Thyroid gland (tissue), 4 donors: ENCODE measurements at places on chromosomes 7 and 10.

DNA sequence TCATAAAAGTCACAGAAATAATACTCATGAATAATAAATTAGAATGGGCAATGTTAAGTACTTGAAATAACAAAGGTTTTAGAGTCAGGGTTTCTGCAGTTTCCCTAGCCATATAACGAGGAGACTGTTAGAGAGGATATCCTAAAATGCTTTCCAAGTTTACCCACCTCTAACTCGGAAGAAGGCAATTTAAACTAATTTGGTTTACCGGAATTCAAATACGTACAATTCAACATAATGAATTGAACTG is 351 bp upstream of the RPS24 start:
- no peak for DNase-seq

GRCh38 chr7:2759736-2760097 is 71.7 kb downstream of the AMZ1 start:
- DNase-seq = no peak

GRCh38 chr10:48501787-48502771 is 102.8 kb downstream of the ARHGAP22 start:
- peak; percentile 52 for DNase-seq

GRCh38 chr10:88116971-88117626 is 253.7 kb downstream of the PTEN start:
- DNase-seq = no peak
